Heart right ventricle (tissue), 16 donors: ENCODE measurements at places on chromosomes 12 and 14. TPM values are rescaled to one million over a fixed set of nuclear protein-coding genes. Genes with fewer than 3 reads are reported as not detected.
A peak's percentile ranks its signal among the peaks of the same experiment; 100 is the strongest.

DNA sequence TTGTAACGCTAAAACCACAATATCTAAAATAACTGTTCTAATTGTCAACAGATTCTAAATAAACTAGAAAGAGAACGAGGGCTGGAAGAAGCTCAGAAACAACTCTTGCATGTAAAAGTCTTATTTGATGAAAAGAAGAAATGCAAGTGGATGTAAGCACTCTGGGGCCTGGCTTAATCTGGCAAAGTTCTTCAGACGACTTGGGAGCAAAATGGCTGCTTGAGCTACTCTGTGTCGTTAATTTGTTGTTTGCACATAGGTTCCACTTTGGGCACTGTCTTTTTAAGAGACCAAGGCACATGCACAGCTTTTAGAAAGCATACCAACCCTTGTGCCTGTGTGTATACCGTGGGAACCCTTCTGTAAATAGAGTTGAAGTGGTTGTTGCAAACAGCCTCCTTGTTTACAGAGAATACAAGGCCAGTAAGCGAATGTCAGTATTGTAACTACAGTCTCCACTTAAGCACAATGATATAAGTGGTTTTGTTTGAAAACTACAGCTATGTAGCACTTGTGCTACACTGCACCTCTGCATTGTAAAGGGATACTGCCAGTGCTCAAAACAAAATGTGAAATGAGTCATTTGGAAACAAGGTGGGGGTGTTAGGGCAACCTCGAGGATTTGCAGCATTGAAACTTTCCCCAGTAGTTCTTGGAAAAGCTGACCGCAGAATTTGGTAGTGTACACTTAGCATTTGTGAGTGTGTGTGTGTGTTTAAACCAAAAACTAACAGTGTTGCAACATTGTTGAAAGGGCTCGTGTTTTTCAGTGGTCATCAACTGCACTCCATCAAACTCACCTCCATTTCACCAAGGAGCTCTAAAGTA is 154.3 kb downstream of the CEP83 start:
- peaks cover 92% of the 10 kb centered on the region for H3K36me3 ChIP-seq
- DNase-seq = no peak
- no peaks in the 10 kb centered on the region for H3K27me3 ChIP-seq
- H3K4me1 ChIP-seq = no peaks in the 10 kb centered on the region
- H3K27ac ChIP-seq = no peak overlapping the region

DNA sequence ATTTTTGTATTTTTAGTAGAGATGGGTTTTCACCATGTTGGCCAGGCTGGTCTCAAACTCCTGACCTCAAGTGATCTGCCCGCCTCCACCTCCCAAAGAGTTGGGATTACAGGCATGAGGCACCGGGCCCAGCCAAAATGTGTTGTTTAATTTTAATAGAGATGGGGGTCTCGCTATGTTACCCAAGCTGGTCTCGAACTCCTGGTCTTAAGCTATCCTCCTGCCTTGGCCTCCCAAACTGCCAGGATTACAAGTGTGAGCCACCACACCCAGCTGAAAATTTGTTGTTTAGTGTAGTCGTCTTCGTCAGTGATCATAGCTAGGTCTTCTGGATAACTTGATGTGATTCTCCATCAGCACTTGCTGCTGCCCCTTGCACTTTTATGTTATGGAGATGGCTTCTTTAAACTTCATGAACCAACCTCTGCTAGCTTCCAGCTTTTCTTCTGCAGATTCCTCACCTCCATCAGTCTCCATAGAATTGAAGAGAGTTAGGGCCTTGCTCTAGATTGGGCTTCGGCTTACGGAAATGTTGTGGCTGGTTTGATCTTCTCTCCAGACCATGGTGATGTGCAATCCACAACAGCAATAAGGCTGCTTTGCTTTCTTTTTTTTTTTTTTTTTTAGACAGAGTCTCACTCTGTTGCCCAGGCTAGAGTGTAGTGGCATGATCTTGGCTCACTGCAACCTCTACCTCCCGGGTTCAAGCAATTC is 13.0 kb downstream of the ISCU start:
- H3K4me1 ChIP-seq = peaks cover 23% of the 10 kb centered on the region
- no peak overlapping the region for H3K27ac ChIP-seq
- H3K27me3 ChIP-seq = no peaks in the 10 kb centered on the region
- peaks cover 2% of the 10 kb centered on the region for H3K36me3 ChIP-seq

DNA sequence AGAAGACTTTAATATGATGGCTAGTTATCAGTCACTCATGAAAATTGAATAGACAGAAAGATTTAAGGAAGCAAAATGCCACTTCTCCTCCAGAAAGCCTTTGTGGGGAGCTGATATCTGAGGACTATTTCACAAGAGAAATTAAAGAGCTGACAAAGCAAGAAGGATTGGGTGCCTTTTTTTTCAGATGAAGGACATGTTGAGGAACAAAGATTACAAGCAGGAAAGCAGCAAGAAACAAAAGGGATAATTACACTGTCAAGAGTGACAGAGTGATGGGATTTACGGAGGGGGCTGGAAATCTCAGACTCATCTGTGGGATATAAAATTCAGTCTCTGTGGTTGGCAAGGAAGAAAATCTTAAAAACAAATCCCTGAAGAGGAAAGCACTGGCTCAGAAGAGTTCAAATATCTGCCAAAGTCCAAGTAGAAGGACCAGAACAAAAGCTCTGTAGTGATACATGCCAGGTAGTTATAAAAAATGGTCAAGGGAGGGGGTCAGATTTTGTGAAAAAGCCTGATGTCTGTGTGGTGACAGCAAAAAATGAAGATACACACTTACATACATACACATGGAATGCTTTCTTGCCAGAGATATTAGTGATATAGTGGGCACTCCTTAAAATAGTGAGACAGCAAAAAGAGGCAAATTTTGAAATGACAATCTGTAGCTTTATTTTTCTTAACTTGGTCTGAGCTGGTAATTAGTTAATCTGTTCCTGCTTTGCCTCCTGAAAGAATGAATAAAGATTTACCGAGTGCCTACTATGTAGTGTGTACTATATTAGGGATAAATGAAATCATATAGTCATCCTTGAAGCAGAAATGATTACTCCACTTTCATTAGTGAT is 62.9 kb downstream of the EPS8 start:
- H3K4me1 ChIP-seq = no peaks in the 10 kb centered on the region
- no peaks in the 10 kb centered on the region for H3K27me3 ChIP-seq
- DNase-seq = no peak

- H3K4me1 ChIP-seq = peaks cover 34% of the 10 kb centered on the region
- no peaks in the 10 kb centered on the region for H3K36me3 ChIP-seq
- peak; percentile 41 for DNase-seq
- no peaks in the 10 kb centered on the region for H3K27me3 ChIP-seq
- H3K4me3 ChIP-seq = no peak overlapping the region
Observed at GRCh38 chr14:61561657-61562276, 133.5 kb upstream of the HIF1A start.

DNA sequence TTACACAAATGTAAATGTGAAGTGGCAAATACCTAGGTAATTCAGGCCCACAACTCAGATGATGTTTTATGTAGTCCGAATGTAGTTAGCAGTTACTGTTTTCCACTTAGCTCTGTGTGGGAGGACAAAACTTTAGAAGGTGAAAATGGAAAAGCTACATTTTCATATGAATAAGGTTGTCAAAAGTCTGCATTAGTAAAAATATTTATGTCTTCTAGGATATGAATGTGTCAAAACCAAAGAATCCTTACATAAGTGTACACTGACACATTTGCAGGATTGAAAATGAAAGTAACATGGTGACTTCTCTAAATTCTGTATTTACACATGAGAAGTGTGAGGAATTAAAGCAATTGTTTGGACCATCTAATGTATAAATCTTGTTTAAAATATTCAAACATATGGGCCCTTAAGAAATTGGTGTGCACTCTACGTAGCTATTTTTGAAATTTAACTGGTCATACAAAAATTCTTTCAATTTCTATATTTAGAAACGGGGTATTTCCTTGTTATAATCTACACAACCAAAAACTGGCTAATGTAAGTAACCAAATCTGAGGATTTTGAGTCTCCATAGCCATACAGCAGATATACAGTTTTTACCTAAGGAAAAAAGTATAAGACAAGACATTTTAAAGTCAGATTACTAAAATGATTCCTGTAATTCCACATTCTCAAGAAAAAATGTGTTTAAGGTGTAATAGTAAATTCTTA is 5.4 kb downstream of the CDKN1B start:
- H3K4me3 ChIP-seq = no peak overlapping the region
- H3K36me3 ChIP-seq = no peaks in the 10 kb centered on the region
- peaks cover 55% of the 10 kb centered on the region for H3K4me1 ChIP-seq
- peak overlapping the region; percentile 100 for H3K27ac ChIP-seq
- no peak for DNase-seq
- H3K27me3 ChIP-seq = no peaks in the 10 kb centered on the region

DNA sequence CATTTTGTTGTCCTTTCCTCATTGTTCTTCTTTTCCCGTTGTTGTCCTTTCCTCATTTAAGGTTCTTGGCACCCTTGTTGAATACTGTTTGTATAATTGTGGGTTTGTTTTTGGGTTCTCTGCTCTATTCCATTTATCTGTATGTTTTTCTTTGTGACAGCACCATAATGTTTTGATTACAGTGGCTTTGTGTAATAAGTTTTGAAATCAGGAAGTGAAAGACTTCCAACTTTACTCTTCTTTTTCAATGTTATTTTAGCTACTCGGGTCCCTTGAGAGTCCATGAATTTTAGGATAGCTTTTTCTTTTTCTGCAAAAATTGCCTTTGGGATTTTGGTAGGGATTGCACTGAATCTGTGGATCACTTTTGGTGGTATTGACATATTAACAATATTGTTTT is 28.1 kb downstream of the ETNK1 start:
- no peaks in the 10 kb centered on the region for H3K27me3 ChIP-seq
- H3K36me3 ChIP-seq = no peaks in the 10 kb centered on the region
- no peak overlapping the region for H3K4me3 ChIP-seq

DNA sequence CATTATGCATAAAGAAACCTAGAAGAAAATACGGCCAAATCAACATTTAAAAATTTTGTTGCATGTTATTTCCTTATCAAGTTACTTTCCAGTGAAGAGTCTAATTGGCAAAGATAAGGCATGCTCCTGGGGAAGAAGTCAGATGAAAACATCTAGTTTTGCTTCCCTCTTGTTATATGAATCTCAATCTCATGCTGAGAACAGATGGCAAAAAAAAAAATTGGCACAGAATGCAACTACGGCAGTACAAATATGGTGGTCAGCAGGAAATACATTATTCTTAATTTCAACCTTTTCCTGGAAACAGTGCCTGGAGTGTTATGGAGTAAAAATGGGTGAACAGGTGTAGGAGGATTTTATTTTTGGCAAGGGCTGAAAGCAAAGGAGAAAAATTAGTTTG is 32.8 kb downstream of the HECTD4 start:
- H3K27ac ChIP-seq = no peak overlapping the region
- no peaks in the 10 kb centered on the region for H3K36me3 ChIP-seq
- DNase-seq = no peak
- H3K4me3 ChIP-seq = no peak overlapping the region
- peaks cover 5% of the 10 kb centered on the region for H3K4me1 ChIP-seq

DNA sequence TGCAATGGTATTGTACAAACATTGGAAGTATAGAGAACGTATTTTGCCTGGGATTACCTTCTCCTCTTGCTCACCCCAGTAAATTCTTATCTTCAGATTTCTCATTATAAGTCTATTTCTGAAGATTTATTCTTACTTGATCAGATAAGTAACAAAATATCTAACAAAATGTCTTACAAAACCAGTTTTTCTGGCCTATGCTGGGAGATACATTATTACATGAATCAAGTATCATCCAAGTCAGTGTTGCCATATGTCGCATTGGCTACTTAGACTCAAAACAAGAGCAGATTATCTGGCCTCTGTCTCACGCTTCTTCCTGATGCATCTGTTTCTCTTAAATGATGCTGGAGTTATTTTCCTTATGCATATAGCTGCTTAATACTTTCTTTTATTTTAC is 408.5 kb downstream of the CCER1 start:
- H3K27me3 ChIP-seq = no peaks in the 10 kb centered on the region
- no peaks in the 10 kb centered on the region for H3K4me1 ChIP-seq
- no peak overlapping the region for H3K27ac ChIP-seq
- H3K36me3 ChIP-seq = no peaks in the 10 kb centered on the region
- DNase-seq = no peak

The BTBD7 gene
- total RNA-seq = 20.5 TPM

The ACRBP gene
- 0.25 TPM for total RNA-seq

The ANKS1B gene
- 1.9 TPM for total RNA-seq

The ZDHHC22 gene
- total RNA-seq = not detected

The PLXNC1 gene
- 2.4 TPM for total RNA-seq
